H9 (cell line): ENCODE measurements at places on chromosomes 6 and 20. TPM values are rescaled to one million over a fixed set of nuclear protein-coding genes. Genes with fewer than 3 reads are reported as not detected.

- no peak overlapping the region for H3K27ac ChIP-seq
- H3K4me3 ChIP-seq = no peak overlapping the region
- no peak for DNase-seq
Observed at GRCh38 chr20:8255945-8256632, 124.0 kb downstream of the PLCB1 start.

- H3K4me3 ChIP-seq = no peak overlapping the region
- H3K36me3 ChIP-seq = no peaks in the 10 kb centered on the region
- H3K4me1 ChIP-seq = no peaks in the 10 kb centered on the region
- DNase-seq = no peak
Observed at GRCh38 chr20:46316984-46317684, 8.8 kb upstream of the CDH22 start.

Gene DCDC2
- 0.57 and 0.59 TPM in 2 replicates for total RNA-seq

Gene ALDH8A1
- 0.24 TPM in 1 of 2 replicates, not detected in the other for total RNA-seq

Gene OLIG3
- total RNA-seq = 0.22 and 0.42 TPM in 2 replicates

Gene NOX3
- not detected in 2 replicates for total RNA-seq

GRCh38 chr6:27651371-27651732 lies 178.4 kb upstream of the ZNF184 start:
- no peaks in the 10 kb centered on the region for H3K27me3 ChIP-seq
- H3K27ac ChIP-seq = no peak overlapping the region
- H3K4me1 ChIP-seq = no peaks in the 10 kb centered on the region

Gene COL9A1
- 7.7 and 7.8 TPM in 2 replicates for total RNA-seq

Gene PLN
- not detected in 2 replicates for total RNA-seq

Gene EFCAB8
- total RNA-seq = 0.09 TPM in 1 of 2 replicates, not detected in the other

GRCh38 chr6:136503303-136504029 lies 46.8 kb downstream of the MAP7 start:
- peak overlapping the region; percentile 93 for H3K27ac ChIP-seq
- peak overlapping the region; percentile 11; the same call in 1 of the 2 replicates for H3K4me3 ChIP-seq
- DNase-seq = no peak
- H3K27me3 ChIP-seq = no peaks in the 10 kb centered on the region
- H3K36me3 ChIP-seq = peaks cover 5% of the 10 kb centered on the region
- peaks cover 17% of the 10 kb centered on the region for H3K4me1 ChIP-seq

Gene MCHR2
- not detected in 2 replicates for total RNA-seq

GRCh38 chr6:73152966-73153757 lies 72.1 kb downstream of the KHDC1L start:
- no peak overlapping the region for H3K4me3 ChIP-seq
- H3K27ac ChIP-seq = no peak overlapping the region
- no peaks in the 10 kb centered on the region; the same call in 2 of the 3 replicates for H3K36me3 ChIP-seq
- H3K27me3 ChIP-seq = no peaks in the 10 kb centered on the region

Gene MAP7
- total RNA-seq = 50.2 and 51.1 TPM in 2 replicates

Gene GSTA2
- total RNA-seq = not detected in 2 replicates

Gene DACT2
- total RNA-seq = 1.6 and 1.8 TPM in 2 replicates

DNA sequence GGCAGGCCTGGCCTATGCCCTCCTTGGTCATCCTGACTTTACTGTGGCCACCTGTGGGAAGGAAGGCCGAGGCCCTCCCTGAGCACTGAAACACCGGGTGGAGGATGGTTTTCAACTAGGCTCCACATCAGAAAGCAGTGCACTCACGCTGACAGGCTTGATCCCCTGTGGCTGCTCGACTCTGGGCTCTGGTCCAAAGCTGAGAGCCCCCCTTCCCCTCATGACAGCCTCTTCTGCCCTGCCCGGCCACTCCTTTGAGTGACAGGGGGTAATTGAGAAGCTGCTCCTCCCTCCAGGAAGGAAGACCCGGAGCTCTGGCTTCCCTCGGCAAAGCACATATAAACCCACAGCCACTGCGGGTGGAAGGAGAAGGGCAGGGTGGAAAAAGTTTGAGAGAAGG lies 43.6 kb downstream of the MUC22 start:
- no peaks in the 10 kb centered on the region for H3K27me3 ChIP-seq
- no peak for DNase-seq
- H3K27ac ChIP-seq = no peak overlapping the region
- H3K4me1 ChIP-seq = no peaks in the 10 kb centered on the region
- H3K36me3 ChIP-seq = no peaks in the 10 kb centered on the region

DNA sequence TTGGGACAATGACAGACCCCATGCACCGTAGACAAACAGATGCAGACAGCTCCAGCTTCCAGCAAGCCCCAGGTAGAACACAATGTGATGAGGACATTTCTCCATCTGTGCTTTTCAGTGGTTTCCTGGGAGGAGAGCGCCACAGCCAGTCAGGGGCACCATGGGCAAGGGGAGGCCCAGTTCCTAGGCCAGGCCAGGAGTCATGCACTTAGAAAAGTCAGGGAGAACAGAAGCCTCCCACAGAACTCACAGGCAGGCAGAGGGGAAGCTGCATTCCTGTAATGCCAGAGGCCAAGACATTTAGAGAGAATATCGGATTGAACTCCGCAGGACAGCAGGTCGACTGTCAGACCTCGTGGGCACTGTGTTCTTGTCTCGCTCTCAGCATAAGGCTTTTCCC lies 9.2 kb downstream of the SYNDIG1 start:
- H3K27me3 ChIP-seq = no peaks in the 10 kb centered on the region
- no peak for DNase-seq
- no peak overlapping the region for H3K27ac ChIP-seq
- peaks cover 6% of the 10 kb centered on the region for H3K36me3 ChIP-seq
- H3K4me3 ChIP-seq = no peak overlapping the region
- H3K4me1 ChIP-seq = peaks cover 2% of the 10 kb centered on the region; the same call in 1 of the 2 replicates

DNA sequence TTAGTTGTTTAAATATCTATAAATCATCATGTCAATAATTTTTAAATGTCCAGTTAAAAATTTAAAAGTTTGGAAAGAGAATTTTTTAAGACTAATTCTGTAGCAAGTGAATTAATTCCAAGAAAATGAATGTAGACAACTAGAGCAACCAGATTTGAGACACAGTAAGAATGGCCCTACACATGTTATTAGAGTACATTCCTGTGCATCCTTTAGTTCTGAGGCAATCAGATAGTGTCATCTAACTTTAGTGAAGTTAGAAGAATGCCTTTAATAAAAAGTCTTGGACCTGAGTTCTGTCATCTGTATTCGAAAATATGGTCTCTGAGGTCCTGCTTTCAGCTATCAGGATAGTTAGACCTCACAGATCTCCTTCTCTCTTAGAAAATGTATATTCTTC lies 63.7 kb downstream of the HIVEP2 start:
- no peak for DNase-seq
- H3K4me3 ChIP-seq = no peak overlapping the region
- H3K27me3 ChIP-seq = no peaks in the 10 kb centered on the region
- no peak overlapping the region for H3K27ac ChIP-seq

Gene CLPSL1
- not detected in 2 replicates for total RNA-seq

DNA sequence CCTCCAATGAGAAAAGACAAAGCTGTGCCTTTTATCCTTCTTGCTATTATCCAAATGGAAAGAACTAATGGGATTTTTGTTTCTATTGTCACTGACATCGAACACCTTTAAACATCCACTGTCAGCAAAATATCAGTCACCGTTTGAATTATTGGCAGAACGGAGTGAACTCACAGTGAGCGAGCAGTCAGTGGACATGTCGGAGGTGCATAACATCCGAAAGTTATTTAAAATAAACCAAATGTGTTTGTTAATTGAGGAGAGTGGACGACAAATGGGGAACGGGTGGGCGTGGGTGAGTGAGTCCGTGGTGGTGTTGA lies 38.8 kb downstream of the PMEPA1 start:
- H3K36me3 ChIP-seq = no peaks in the 10 kb centered on the region
- no peaks in the 10 kb centered on the region; the same call in 1 of the 2 replicates for H3K4me1 ChIP-seq
- H3K27ac ChIP-seq = no peak overlapping the region

- no peaks in the 10 kb centered on the region for H3K27me3 ChIP-seq
- H3K4me1 ChIP-seq = peaks cover 8% of the 10 kb centered on the region; the same call in 1 of the 2 replicates
- no peak for DNase-seq
- no peak overlapping the region for H3K27ac ChIP-seq
Observed at GRCh38 chr6:36791521-36792135, 47.6 kb downstream of the CPNE5 start.

DNA sequence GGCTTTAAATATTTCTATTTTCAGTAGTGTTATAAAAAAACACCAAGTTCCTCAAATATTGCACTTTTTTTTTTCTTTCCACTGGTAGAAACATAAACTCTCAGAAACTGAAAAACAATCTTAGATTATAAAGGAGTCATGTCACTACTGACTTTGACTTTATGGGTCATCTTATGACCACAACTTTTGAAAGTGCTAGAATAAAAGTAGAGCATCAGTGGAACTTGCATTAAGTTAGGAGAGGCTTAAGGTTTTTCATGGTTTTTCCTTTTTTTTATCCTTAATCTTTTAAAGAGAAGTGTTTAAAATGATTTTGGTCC lies 56.6 kb upstream of the SUPT3H start:
- no peaks in the 10 kb centered on the region for H3K36me3 ChIP-seq
- no peaks in the 10 kb centered on the region for H3K27me3 ChIP-seq
- H3K4me1 ChIP-seq = no peaks in the 10 kb centered on the region
- H3K4me3 ChIP-seq = no peak overlapping the region
- DNase-seq = no peak

Gene NEDD9
- 5.5 and 5.8 TPM in 2 replicates for total RNA-seq

DNA sequence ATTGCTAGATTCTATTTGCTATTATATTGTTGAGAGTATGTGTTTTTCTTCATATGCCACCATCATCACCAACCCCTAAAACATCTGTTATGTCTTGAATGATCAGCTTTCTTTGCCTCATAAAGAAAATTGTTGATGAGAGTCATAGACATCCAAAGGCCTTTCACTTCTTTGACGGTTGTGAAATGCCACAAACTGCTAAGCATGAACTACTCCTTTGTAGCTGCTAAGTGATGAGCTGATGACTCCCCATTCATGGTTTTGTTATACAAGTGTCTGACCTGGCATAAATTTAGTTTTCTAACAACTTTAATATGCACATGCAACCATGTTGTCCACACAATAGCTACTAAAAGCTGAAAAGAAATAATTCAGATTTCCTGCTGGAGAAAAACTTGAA lies 684 bp upstream of the MED23 start:
- peaks cover 6% of the 10 kb centered on the region for H3K36me3 ChIP-seq
- 0 out of 3 replicates have a peak overlapping the region, but pooled peaks have one; percentile 26 for H3K4me3 ChIP-seq

Gene PLG
- not detected in 2 replicates for total RNA-seq

Gene UNC5CL
- total RNA-seq = 0.79 and 0.81 TPM in 2 replicates

Gene LIN28B
- 109 and 110 TPM in 2 replicates for total RNA-seq

DNA sequence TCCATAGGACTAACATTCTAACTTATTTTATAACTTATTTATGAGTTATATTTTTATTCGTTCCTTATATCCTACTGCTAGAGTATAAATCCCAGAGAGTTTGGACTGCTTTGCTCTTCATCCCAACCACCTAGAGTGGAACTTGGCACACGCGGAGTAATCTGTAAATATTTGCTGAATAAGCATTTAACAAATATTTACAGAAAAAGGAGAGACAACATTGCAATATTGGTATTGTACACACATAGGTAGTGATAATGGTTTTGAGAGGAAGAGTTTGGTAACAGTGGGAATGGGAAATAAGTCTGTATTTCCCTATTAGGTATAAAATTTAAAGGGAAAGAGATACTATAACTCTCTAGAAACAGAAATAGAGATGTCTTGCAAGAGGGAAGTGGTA lies 634.8 kb upstream of the CITED2 start:
- H3K27me3 ChIP-seq = no peaks in the 10 kb centered on the region
- H3K27ac ChIP-seq = no peak overlapping the region
- H3K36me3 ChIP-seq = no peaks in the 10 kb centered on the region; the same call in 2 of the 3 replicates
- no peak overlapping the region for H3K4me3 ChIP-seq

DNA sequence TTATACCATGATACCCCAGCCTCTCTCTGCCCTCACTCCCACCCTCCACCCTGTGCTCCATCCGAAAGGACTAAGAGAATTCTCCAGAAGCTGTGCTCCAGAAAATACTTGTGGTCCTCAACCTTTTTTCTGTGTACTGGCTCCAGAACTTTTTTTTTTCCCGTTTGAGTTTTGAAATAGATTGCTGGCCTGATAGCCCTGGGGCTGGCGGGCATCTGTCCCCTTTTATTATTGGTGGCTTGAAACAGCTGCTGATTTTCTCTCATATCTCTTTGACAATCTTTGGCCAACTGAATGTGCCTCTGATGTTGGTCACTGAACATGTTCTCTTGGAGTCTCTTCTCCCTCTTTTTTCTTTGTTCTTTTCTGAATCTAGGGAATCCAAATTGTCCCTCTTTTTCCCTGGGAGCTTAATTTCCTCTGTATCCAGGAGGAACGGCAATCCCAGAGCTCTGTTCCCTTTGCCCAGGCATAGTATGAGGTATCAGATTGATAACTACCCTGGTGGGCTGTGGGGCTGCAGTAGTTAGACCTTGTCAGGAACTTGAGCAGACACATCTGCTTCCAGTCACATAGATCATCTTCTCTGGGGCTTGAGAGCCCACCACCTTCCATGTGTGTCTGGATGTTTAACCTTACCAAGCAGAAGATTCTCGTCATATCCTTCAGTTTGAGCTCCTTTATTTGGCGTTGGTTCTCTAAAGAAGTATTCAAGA lies 1.6 kb downstream of the PPARD start:
- H3K4me3 ChIP-seq = peak overlapping the region; percentile 89
- H3K4me1 ChIP-seq = peaks cover 5% of the 10 kb centered on the region; the same call in 1 of the 2 replicates
- no peak overlapping the region for H3K27ac ChIP-seq
- no peak for DNase-seq
- peaks cover 9% of the 10 kb centered on the region; the same call in 2 of the 3 replicates for H3K36me3 ChIP-seq

DNA sequence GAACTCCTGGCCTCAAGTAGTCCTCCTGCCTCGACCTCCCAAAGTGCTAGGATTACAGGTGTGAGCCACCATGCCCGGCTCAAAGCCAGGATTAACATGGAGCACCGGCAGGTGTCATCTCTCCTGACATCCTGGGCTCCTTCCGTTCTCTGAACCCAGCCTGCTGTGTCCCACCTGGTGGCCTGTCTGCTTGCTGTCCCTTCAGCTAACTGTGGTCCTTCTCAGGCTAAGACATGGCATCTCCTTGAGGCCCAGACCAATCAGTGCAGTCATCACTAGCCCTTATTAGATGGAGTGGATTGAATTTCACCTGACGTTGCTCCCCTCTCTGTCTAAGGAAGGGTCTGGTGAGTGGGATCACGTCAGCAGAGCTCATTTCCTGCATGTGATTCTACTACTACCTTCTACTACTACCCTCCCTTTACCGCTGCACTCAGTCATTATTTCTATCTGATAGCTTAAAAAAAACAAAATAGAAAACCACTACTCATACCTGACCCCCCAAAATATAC lies 28.0 kb upstream of the SYNJ2 start:
- H3K36me3 ChIP-seq = peaks cover 5% of the 10 kb centered on the region
- DNase-seq = no peak

Gene KCNK17
- total RNA-seq = 1.2 and 1.3 TPM in 2 replicates

Gene SALL4
- total RNA-seq = 276 and 279 TPM in 2 replicates

- peaks cover 3% of the 10 kb centered on the region; the same call in 1 of the 2 replicates for H3K4me1 ChIP-seq
- H3K36me3 ChIP-seq = no peaks in the 10 kb centered on the region
- no peak overlapping the region for H3K4me3 ChIP-seq
- no peak for DNase-seq
Observed at GRCh38 chr6:42041481-42042053, 8.8 kb upstream of the TAF8 start.

DNA sequence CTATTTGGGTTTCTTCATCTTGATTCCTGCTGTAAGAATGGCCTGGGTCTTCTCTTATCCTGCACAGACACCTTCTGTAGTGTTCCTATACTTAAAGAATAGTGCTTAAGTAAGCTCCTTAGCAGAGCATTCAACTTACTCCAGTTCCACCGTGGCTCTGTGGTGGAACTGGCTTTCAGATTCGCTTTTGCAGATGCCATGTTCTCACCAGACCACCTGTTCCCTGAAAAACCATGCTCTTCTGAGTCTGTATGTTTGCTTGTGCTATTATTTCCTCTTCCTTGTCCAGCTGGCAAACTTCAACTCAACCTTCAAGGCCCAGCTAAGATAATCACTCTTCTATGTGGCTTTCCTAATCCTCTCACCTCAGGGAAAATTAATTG lies 4.9 kb downstream of the ELMO2 start:
- no peak overlapping the region for H3K27ac ChIP-seq
- peaks cover 5% of the 10 kb centered on the region for H3K36me3 ChIP-seq
- peaks cover 9% of the 10 kb centered on the region for H3K4me1 ChIP-seq
- no peak for DNase-seq

GRCh38 chr6:119978274-119978889 lies 628.8 kb upstream of the MAN1A1 start:
- H3K4me3 ChIP-seq = no peak overlapping the region
- DNase-seq = no peak
- H3K27ac ChIP-seq = no peak overlapping the region
